ENCODE measurements at places on chromosomes 11 and 22.

DNA sequence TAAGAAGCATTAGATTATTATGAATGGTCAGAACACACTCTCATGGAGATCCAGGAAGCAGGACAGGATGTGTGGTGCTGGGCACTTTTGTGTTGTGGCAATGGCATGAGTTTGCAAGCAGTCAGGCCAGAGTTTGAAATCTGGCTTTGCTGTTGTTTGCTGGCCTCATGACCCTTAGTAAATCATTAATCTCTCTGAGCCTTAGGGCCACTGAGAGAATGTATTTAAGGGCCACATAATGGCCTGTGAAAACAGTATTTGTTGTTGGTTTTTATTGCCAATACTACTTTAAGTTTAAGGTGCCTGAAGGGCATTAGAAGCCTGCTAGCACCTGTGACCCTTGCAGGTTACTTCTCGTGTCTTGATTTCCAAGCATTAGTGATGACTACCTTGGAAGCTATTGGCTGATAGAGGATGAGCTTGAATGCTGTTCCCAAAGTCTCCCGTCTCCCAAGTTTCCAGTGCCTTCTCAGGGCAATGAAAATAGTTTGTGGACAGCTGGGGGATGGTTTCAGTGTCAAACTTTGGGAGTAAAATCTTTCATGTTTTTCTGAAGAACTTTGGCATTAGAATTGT is 24.6 kb downstream of the STIM1 start:
- DNase-seq = no peak

DNA sequence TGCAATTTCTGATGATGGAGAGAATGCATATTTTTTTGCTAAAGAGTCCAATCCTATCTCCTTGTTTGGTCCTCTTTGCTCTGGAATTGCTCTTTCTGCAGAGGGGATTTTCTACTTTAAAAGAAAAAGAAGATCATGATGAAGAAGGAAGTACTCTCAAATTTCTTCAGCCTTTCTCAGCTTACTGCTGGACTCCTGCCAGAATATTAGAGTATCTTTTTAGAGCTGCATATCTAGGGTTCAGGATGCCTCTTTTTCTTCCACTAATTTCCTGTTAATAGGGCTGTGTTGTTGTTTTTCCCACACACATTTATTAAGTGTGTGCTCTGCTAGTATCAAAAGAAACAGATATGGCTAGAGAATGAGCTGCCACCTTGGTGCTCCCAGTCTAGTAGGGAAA is 18.2 kb downstream of the UBASH3B start:
- DNase-seq = no peak

- DNase-seq = peak; percentile 77
These were observed 557 bp downstream of the RANGAP1 start for GRCh38 chr22:41285441-41285819.

- DNase-seq = peak; percentile 28
These were observed 627 bp downstream of the ASCL2 start for GRCh38 chr11:2269601-2270321.

- DNase-seq = no peak
These were observed 16.0 kb downstream of the PIM3 start for GRCh38 chr22:49976439-49977175.

GRCh38 chr11:121829159-121829643 is 286.8 kb downstream of the BLID start:
- no peak for DNase-seq

GRCh38 chr11:130612291-130612851 is 163.9 kb downstream of the ADAMTS15 start:
- DNase-seq = no peak

GRCh38 chr11:94806014-94806413 is 37.9 kb downstream of the AMOTL1 start:
- no peak for DNase-seq

DNA sequence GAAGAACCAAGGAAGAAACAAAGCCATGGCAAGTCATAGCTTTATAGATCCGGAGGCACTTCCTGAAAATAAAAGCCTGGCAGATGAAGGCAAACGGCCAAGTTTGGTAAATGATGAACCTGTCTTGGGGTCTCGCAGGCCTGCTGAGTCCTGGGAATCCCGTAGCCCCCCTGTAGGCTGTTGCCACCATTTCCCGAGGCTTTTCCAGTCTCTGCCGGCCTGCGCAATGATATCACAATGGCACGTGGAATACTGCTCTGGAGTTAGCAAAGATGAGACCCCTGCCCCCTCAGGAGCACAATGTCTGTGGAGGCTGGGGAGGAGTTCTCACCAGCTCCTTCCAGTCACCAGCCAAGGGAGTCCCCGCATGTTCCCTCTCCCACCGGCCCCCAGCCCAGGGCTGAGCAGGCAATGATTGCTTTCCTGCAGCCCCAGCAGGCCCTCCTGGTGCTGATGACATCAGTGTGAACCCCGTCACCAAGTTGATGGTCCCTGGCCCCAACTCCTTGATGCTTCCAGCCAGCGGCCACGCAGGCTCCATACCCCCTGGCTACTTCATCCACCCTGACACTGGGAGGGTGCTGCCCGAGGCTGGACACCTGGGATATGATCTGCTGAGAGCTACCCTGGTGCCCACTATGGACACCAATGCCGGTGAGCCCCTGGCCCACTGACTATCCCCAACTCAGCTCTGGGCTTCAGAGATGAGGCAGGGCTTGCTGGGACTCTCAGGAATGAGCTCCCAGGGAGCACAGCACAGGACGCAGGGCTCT is 55.9 kb downstream of the BTG4 start:
- DNase-seq = no peak

GRCh38 chr11:34028425-34028824 is 23.1 kb upstream of the CAPRIN1 start:
- no peak for DNase-seq

DNA sequence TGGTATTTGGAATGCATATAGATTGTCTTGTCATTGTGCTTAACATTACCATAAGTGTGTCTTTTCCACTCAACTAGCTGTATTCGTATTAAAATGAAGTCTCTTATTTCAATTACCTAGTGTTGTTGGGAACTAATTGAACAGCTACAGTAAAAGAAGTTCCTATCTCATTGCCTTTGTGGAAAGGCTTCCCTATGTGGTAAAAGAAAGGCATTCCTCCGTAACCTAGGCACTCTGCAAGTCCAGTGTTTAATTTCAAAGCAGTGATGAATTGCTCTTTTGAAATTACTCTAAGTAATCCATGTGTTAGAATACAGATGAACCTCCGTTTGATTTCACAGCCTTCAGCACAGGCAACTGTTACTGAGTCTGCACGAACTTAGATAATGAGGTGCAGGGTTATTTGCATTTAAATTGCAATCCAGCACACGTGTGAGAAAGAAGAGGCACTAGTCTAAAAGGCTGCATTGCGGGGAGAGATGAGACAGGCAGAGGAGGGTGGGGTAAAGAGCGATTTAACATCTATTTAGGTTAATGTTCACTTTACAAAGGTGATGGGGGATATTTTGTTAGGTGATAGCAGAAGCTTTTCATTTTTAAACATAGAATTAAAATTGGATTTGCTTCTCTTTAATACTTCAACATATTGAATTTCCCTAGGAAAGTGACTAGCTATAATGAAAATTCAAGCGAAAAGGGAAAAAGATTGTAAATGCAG is 25.0 kb upstream of the CRTAM start:
- DNase-seq = no peak

GRCh38 chr11:297051-297585 is 2.2 kb downstream of the IFITM5 start:
- no peak for DNase-seq

DNA sequence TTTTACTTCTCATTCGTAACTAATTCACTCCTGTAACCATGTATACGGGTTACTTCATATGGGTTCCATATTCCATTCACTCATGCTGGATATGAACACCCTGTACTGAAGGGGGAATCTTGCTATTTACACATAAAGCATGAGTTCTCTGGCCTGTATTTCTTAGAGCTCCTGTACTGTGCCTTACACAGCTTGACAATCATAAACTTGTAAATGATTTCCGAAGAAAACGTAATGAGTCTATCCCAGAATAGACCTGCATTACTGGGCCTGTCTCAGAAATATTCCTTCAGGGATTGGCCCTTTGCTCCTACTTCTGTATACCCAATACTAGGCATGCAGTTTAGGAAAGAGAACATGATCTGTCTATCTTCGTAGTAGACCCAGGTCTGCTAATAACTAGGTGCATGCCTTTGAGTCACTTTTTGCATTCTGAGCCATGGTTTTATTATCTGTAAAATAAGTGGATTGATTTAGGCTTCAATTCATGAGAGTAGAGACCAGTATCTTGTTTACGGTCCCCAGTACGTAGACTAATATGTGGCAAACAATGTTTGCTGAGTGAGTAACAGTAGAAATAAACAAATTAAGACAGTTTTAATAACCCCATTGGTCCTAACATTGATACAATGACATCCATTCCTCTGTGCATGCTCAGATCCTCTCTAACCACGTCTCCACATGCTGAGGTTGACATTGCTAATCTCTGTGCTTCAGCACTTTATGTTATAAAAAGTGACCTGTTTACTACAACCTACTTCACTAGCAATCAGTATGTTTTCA is 1.2 kb downstream of the CCDC34 start:
- no peak for DNase-seq

GRCh38 chr11:86278226-86278625 is 23.8 kb upstream of the HIKESHI start:
- DNase-seq = no peak

GRCh38 chr11:70544774-70545609 is 146.7 kb downstream of the CTTN start:
- no peak for DNase-seq

GRCh38 chr11:118569670-118570069 is 2.5 kb upstream of the ARCN1 start:
- DNase-seq = no peak

GRCh38 chr11:93512949-93513667 is 30.1 kb downstream of the SMCO4 start:
- DNase-seq = no peak

GRCh38 chr22:42041784-42042183 is 28.8 kb downstream of the NAGA start:
- DNase-seq = no peak

DNA sequence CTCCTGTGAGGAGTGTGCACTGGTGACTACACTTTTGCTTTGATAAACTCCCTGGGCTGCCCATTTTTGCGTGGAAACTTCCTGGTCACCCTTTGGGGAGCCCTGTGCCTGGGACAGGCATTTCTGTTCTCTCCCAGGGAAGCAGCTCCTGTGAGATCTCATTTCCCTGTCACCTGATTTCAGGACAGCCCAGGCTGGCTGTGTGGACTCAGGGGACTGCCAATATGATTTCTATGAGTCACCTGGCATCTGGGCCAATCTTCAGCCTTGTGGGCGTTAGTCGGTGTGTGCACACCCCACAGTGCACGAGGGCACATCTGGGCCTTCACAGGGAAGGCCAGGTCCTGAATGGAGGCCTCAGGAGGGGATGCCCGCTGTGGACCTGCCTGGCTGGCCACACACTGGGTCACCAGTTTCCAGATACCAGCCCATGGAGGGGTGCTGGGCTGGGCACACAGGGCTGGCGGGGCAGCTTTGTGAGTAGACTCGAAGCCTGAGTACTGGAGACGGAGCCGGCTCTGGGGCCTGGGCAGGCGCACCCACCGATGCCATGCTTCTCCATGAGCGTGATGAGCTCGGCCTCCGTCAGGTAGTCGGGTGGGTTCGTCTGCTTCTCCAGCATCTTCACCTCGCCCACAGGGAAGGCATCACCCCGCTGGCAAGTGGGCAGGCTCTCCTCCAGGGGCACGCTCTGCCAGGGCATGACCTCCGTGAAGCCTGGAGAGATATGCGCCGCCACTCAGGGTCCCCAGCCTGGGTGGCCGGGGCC is 9.4 kb upstream of the PPM1F start:
- DNase-seq = no peak

GRCh38 chr11:73297231-73297590 is 10.9 kb upstream of the ARHGEF17 start:
- DNase-seq = no peak

DNA sequence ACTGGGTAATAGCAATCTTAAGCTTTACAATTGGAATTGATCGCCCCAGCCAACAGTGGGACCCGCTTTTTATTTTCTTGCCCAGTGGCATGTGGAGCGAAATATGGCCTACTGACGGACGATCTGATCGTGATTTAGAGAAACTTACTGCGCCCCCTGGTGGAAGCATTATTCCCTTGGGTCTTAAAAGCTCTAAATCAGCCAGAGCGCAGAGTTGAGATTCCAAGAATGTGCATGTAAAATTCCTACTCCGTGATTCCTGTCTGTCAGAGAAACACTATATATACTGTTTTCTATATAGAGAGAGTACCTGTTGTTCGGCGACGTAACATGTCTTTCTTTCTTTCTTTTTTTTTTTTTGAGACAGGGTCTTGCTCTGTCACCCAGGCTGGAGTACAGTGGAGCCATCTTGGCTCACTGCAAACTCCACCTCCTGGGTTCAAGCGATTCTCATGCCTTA is 3.7 kb upstream of the DPF2 start:
- peak; percentile 78 for DNase-seq

- DNase-seq = peak; percentile 3
These were observed 18.2 kb downstream of the ADM start for GRCh38 chr11:10322830-10323792.

GRCh38 chr22:20111045-20111688 is 4.7 kb upstream of the RANBP1 start:
- peak; percentile 26 for DNase-seq

- no peak for DNase-seq
These were observed 48.4 kb upstream of the WNT7B start for GRCh38 chr22:46025225-46025972.

GRCh38 chr11:128643661-128644317 is 50.1 kb upstream of the FLI1 start:
- DNase-seq = no peak

- no peak for DNase-seq
These were observed 56.6 kb upstream of the FDX1 start for GRCh38 chr11:110373051-110373702.

- DNase-seq = no peak
These were observed 620.5 kb upstream of the CCDC179 start for GRCh38 chr11:23480736-23481135.

- no peak for DNase-seq
These were observed 157.6 kb downstream of the LDLRAD3 start for GRCh38 chr11:36101466-36101865.
